ENCODE measurements at places on chromosomes 16 and 17. TPM values are rescaled to one million over a fixed set of nuclear protein-coding genes. Genes with fewer than 3 reads are reported as not detected.

GRCh38 chr16:1556254-1556653 is 22.8 kb downstream of the TMEM204 start:
- DNase-seq = no peak

The MAF gene
- 4.1 TPM for total RNA-seq

DNA sequence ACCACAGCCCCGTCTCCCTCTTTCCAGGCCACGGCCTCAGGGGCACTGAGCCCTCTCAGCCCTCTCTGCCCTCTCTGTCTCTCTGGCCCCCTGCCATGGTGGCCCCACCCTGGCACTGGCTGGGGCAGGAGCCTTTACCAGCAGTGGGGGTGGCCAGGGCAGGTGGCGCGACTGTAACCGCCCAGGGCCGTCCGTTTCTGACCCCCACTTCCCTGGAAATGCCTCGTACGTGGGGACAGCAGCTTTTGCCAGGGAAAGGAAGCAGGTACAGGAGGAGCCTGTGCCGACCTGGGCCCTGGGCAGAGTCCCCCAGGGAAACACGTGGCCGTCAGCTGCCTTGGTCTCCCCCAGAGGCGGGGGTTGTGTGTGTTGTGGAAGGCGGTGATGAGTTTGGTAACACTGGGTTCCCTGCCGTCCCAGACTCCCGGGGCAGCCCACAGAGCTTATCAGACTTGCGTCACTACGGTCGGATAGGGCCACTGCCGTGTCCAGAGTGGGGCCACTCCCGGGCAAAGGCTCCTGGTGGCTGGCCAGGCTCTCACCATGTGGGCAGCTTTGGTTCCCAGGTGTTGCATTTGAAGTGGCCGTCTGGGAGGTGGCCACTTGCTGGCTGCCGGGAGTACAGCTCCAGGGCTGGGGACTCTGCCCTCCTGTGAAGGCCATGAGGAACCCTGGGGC is 249.3 kb upstream of the CIBAR2 start:
- DNase-seq = no peak

The TP53I13 gene
- total RNA-seq = 35.0 TPM
